ENCODE measurements at places on chromosomes 4 and X.
A peak's percentile ranks its signal among the peaks of the same experiment; 100 is the strongest.

DNA sequence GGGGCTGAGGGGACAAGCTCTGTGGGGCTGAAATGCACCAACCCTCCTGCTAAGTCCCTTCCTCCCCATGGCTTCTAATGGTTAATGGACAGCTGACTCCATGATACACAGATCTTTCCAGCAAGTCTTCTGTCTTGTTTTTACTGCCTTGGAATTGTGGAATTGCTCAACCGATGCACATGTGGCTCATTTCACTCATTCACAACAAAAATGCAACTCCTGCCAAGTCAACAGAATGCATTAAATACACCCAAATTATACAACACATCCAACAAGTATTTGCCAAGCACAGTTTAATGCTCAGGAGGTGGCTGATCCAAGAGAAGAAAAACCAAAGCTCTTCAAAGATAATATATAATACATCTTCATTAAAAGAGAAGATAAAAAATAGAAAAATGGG, 61.9 kb upstream of the PAGE4 start:
- peak; percentile 49 for DNase-seq

GRCh38 chr4:93809773-93810172, 18.8 kb upstream of the ATOH1 start:
- peak; percentile 55 for DNase-seq

DNA sequence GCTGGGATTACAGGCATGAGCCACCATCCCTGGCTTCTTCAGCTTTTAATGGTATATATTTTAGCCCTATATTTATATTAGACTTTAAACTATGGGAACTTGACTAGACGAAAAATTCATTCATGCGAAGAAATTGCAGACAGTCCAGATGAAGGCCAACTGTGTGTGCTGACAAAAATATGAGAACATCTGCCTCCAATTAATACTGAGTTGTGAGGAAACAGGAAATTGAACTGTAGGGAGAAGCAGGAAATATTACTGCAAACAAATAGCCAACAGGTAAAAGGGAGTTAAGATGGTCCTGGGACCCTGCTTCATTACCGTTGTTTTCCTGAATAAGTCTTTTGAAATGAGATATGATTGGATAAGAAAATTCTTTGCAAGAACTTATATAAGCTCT, 26.3 kb downstream of the MGARP start:
- DNase-seq = no peak

DNA sequence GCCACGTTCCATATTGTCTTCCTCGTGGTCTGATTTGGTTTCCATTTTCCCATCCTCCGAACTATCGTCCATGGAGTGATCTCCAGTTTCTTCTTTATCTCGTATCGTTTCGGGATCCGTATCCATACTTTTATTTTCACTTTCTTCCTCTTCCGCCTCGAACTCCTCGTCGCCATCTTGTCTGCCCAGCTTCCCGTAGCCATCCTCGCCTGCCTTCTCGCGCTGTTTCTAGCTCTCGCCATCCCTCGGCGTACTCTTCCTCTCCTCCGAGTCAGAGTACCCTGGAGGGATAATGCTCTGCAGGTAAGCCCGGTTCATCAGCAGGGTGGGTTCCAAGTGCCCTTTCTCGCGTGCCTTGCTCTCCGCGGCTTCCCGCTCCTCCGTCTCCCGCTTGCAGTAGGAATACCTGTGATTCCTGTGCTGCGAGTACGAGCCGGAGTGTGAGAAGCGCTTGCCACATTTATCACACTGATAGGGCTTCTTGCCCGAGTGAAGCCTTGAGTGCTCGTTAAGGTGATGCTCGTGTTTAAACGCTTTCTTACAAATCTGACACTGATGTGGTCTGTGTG, 134.5 kb upstream of the TAPT1 start:
- no peak for DNase-seq

DNA sequence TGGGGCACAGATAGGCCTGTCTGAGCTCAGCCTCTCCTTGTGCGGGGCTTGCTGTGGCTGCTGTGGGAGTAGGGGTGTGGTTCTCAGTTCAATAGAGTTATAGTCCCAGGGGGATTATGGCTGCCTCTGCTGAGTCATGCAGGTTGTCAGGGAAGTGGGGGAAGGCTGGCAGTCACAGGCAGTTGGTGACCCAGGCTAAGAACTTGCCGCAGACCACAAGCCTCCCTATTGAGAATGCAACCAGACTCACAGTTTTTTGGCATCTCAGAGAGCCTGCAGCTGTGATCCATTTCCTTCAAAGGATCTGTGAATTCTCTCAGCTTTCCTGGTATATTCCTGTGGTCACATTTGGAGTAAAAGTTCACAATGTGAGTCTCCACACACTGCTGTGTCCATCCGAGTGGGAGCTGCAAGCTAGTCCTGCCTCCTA, 364.9 kb downstream of the ZNF674 start:
- no peak for DNase-seq

GRCh38 chr4:154586296-154587033, 4.1 kb downstream of the FGA start:
- DNase-seq = no peak

- DNase-seq = no peak
These were observed 54.7 kb upstream of the MYOZ2 start for GRCh38 chr4:119080721-119081541.

DNA sequence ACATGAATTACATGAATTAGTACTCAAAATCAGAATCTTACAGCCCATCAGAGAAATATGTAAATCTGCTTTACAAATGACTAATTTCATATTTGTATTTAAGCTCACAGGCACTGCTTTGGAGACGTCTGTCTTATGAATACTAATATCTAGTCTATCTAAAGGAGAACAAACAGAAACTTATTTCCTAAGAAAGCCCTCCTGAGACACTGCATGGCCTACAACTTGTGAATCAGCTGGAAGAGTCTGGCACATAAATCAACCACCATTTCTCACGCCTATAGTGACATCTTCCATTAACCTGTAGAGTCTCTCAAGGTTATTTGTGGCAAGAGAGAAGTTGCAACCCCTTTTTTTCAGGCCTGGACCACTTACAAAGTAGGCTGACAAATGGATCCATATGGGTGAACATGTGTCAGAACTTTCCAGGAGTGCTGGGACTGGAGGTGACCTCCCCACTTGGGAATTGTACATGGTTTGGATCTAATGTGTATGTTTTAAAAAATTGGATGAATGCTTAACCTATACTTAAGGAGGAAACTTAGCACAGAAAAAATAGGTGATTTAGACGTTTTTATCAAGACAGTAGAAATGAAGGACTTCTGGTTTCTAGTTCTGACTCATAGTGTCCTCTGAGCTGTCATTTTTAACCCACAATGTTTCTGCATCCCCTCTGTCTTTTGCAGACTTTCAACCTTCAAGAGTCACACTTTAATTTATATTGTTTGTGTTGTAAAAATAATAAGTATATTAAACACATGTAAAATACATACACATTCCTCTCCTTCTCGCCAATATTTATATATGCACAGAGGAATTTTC, 83.2 kb upstream of the ARHGAP24 start:
- no peak for DNase-seq

- no peak for DNase-seq
These were observed 76.0 kb downstream of the SPIN4 start for GRCh38 chrX:63275127-63275526.

DNA sequence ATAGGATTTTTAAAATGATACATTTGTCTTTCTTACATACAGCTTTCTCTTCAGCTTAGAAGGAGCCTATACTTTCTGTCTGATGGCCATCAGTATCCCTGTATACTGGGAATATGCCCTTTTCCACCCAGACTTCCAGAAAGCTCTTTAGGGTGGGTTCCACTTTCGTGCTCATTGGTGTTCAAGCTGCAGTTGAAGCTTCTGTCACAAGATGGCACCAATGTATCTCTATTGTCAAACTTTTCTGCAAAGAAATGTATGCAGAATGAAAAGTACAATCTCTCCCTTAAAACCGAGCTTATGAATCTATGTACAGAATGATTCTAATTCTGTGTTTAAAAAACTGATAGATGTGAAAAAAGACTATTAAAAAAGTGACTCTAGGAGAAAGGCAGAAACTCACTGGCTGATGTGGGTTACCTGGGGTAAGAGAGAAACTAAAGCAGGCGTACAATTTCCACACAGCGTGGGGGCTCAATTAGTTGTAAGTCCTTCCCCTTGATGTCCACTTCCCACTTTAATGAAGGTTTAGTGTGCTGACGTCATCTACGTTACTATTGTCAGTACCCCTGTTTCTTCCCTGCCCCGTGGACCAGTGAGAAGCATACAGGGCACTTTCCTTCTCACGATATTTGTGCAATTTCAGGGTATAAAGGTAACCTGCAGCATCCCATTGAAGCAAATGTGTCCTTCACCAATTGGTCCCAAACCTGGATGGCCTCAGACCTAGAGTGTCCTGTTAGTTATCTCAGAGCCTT, 57.3 kb upstream of the TCEAL2 start:
- DNase-seq = peak; percentile 80

DNA sequence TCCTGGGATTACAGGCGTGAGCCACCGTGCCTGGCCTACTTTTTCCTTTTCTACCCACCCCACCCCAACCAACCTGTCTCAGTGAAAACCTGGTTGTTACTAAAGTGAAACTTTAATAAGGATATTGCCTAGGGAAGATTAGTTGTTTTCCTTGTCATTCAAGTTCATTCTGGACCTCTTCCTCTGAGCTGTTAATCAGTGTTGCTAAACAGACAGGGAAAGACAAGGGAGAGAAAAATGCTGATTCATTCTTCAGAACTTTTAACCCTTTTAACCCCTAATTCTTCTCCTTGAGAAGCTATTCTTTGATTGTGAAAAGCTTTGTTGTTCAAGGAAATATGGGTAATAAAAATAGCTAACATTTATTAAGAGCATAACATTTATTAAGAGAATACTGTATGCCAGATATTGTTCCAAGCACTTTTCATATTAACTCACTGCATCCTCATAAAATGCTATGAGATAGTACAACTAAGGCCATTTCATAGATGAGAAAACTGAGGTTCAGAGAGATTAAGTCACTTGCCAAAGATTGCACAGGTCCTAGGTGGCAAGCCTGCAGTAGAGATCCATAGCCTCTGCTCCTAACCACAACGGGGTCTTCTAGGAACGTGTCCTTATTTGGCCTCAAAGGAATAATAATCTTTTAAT, 34.8 kb downstream of the OSTC start:
- DNase-seq = no peak

Measured in brain (organoid and tissue), 16 donors.